Natural killer cell (primary cell): ENCODE measurements at places on chromosomes 4 and X.

DNA sequence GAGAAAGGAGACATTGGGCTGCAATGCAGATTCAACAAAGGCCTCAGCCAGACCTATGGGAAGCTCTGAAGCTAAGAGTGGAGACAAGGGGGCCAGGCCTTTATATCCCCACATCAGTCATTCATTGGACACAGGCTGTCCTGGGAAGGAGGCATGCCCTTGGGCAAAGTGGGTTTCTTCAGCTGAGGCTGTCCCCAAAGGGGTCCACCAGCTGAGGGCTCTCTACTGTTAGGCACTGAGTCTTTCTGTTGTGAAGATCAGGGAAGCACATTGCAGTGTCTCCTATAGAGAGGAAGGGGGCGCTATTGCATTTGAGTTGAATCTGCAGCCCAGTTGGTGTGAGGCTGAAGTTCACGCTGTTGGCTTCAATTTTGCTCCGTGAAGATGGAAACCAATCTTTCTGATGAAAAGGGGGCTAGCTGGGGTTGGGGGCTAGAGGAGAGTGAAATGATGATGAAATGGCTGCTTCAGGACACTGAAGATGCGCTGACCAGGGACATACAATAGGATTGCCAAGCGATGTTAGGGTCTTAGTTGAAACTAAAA lies 48.0 kb downstream of the SLC25A5 start:
- peak; percentile 78 for DNase-seq

- no peak for DNase-seq
Observed at GRCh38 chr4:151324124-151324751, 1.2 kb downstream of the SH3D19 start.

DNA sequence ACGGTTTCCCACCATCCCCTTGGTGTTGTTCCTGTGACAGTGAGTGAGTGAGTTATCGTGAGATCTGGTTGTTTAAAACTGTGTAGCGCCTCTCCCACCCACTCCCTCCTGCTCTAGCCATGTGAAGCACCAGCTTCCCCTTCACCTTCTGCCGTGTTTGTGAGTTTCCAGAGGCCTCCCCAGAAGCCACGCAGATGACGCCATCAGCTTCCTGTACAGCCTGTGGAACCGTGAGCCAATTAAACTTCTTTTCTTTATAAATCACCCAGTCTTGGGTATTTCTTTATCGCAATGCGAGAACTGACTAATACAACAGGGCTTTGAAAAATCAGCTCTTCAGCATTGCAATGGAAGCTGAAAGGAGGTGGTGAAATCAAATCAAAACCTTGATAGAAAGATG lies 50.0 kb downstream of the FGFBP1 start:
- no peak for DNase-seq

DNA sequence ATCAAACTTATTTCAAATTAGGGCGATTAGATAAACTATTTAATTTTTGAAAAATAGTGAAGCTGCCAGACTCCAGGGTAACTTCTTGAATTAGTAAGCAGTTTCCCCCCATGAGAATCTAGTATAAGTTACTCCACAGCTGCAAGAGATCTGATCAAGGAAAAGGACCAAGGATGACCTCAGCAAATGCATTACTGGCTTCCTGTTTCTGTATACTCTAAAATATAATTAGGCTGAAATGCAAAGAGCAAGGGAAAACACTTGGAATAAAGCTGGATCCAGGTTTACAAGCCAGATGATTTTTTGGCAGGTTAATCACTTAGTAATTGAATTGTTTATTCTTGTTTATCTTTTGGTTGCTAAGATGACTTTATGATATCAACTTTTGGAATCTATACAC lies 13.4 kb upstream of the P2RY10 start:
- DNase-seq = no peak

- DNase-seq = no peak
Observed at GRCh38 chrX:1700757-1701156, 85.9 kb downstream of the ASMT start.

DNA sequence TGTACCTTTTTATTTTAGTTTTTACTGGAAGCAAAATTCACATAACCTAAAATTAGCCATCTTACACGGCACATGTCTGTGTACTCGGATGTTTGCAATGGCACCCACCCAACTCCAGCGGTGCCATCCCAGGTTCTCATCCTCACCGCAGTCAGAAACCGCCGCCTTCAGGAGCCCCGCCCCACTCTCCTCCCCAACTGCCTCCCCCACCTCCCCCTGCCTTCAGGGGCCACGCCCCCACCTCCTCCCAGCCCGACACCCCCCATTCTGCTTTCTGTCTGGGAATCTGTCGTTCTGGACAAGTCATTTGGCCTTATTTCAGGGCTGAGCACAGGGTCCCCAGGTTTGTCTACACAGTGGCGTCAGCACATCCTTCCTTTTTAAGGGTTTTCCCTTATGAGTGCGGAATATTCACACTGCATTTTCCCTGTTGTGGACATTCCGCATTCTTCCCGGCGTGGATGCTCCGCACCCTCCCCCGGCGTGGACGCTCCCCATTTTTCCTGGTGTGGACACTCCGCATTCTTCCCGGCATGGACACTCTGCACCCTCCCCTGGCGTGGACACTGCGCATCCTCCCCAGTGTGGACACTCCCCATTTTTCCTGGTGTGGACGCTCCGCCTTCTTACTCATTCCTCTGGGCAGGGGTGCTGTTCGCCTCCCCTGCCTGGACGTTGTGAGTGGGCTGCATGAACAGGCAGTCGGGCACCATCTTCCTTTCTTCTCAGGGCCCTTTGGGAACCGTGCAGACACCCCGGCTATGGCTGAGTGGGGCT lies 135.4 kb upstream of the NKX1-1 start:
- no peak for DNase-seq

- DNase-seq = no peak
Observed at GRCh38 chr4:80787306-80787705, 243.2 kb upstream of the BMP3 start.

- DNase-seq = no peak
Observed at GRCh38 chrX:111483135-111483534, 28.3 kb upstream of the SERTM2 start.

GRCh38 chr4:72846280-72847111 lies 223.0 kb downstream of the COX18 start:
- DNase-seq = no peak

GRCh38 chr4:105923497-105924238 lies 28.4 kb downstream of the NPNT start:
- no peak for DNase-seq

GRCh38 chrX:103847174-103847870 lies 15.3 kb upstream of the RAB9B start:
- no peak for DNase-seq

- no peak for DNase-seq
Observed at GRCh38 chr4:48184882-48185281, 50.8 kb upstream of the TXK start.

DNA sequence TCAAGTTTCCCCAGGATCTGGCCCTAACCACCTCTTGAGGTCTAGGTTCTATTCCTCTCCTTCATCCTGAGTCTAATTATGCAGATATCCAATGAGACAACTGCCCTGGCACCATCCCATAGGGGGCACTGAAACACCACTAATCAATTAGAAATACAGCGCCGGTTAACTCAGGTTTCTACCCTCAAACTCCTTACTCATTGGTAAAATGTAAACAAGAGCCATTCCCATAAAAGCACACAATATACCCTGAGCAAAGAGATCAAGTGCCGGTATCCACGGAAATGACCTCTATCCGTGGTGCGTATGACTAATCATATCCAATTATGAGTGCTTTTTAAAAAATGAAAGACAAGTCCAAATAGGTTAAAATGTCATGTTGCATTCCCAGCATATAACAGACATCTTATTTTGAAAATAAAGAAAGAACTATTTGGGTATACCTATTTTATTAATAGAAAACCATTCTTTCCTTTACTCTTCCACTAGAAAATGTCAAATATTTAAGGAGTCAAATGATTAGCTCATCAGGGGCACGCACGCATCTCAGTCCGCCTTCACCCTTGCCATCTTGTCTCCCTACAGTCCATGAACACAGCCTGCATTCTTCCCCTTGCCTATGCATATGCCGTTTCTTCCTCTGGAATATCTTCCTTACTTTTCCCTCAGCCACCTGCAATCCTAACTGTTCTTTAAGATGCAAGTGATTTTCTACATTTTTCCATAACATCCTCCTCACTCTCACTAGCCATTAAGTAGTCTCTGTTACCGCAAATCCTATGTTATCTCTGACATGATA lies 141.1 kb downstream of the MAML3 start:
- peak; percentile 81 for DNase-seq

DNA sequence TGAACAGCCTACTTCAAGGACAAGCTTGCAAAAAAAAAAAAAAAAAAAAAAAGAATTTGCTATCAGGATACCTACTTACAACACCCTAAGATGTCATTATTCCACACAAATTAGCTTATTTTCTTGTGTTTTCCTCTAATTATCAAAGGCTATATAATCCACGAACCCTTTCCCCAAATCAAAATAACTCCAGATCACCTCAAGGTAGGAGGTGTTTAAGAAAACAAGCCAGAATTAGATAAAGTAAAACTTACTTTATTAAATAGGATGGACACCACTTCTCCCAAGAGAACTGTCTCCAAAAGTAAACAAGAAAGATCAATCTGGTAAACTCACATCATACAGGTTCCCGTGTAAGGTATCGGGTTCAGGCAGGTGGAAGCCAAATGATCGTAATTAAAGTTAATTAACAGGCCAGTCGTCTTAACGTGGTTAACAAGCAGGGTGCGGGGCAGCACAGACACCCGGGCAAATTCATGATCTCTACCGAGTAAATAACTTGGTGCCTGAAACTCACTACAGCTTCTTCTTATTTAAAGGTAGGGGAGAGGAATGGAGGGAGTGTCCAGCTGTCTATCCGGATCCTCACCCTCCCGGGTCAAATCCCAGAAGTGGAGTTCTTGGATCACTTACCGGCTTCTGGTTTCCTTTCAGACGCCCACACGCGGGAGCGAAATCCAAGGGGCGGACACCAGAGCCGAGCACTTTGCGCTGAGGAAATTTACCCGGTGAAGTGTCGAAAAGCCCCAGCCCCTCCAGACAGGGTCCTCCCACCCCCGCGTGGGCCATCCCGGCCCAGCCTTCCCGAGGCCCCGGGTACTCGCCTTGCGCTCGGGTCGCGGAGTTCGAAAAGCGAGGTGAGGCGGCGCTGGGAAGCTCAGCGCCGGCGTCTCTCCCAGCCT lies 708 bp downstream of the ARAP2 start:
- DNase-seq = peak; percentile 47

- no peak for DNase-seq
Observed at GRCh38 chr4:89247951-89248350, 59.6 kb downstream of the GPRIN3 start.

DNA sequence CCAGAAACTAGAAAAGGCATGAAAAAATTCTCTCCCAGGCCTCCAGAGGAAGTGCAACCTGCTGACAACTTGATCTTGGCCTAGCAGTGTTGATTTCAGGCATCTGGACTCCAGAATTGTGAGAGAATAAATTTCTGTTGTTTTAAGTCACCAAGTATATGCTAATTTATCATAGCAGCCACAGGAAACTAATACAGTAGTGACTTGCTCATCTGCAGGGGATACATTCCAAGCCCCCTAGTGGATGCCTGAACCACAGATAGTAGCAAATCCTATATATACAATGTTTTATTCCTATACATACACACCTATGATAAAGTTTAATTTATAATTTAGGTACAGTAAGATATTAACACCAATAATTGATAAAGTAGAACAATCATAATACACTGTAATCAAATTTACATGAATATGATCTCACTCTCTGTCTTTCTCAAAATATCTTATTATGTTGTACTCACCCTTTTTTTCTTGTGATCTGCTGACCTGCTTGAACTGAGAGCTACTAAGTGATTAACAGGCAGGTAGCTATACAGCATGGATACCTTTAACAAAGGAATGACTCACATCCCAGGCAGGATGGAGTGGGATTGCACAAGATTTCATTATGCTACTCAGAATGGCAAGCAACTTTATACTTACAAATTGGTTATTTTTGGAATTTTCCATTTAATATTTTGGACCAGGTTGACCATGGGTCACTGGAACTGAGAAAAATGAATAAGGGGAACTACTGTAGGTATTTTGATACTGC lies 501.1 kb downstream of the KCNIP4 start:
- no peak for DNase-seq

- no peak for DNase-seq
Observed at GRCh38 chr4:26248647-26249046, 72.2 kb upstream of the RBPJ start.

GRCh38 chr4:120540625-120541024 lies 381.9 kb downstream of the PRDM5 start:
- DNase-seq = no peak

DNA sequence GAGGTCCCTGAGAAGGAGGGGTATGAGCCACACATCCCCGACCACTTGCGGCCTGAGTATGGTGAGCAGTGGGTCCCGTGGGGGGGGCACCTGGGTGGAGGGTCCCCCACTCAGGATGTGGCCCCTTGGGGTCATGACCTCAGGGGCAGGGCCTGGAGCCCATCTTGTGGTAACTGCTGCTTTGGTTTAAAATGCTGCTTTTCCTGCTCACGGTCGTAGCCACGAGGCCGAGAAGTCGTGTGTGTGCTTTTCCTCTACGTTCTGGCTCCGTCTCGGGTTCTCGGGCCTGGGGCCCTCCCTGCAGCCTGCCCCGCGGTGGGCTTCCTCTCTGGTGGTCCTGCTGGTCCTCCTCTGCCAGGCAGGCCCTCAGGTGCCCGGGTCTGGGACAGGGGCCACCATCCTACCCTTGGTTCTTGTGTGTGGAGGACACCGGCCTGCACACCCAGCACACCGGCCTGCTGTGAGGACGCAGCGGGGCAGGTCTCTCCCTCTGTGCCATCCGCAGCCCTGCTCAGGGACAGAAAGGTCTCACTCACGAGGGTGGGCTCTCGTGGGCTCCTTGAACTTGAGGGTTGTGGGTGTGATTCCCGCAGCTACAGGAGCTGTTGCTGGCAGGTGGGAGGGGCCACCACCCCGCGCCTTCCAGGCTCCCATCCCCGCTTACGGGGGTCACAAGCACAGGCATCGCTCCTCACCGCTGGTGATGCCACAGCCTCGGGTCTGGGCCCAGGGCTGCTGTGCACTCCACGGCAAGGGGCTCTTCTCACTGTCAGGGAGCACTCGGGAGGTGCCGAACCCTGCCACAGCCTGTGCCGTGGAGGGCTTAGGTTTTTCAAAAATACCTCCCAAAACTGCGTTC lies 19.6 kb downstream of the UVSSA start:
- no peak for DNase-seq

GRCh38 chr4:117455088-117455487 lies 369.7 kb upstream of the TRAM1L1 start:
- DNase-seq = no peak

GRCh38 chrX:147917700-147918695 lies 6.3 kb downstream of the FMR1 start:
- DNase-seq = no peak

- no peak for DNase-seq
Observed at GRCh38 chr4:43763029-43763610, 685.5 kb downstream of the KCTD8 start.

GRCh38 chr4:67273666-67274065 lies 271.6 kb downstream of the CENPC start:
- DNase-seq = no peak

GRCh38 chr4:38311495-38312126 lies 351.4 kb downstream of the PTTG2 start:
- no peak for DNase-seq

- DNase-seq = no peak
Observed at GRCh38 chrX:10725071-10725470, 104.7 kb upstream of the MID1 start.

- no peak for DNase-seq
Observed at GRCh38 chr4:16213121-16213520, 13.2 kb downstream of the TAPT1 start.

- no peak for DNase-seq
Observed at GRCh38 chr4:176545872-176546271, 226.1 kb downstream of the SPCS3 start.

GRCh38 chr4:99991741-99992140 lies 41.7 kb upstream of the H2AZ1 start:
- DNase-seq = no peak

- no peak for DNase-seq
Observed at GRCh38 chrX:137567682-137568232, 1.8 kb downstream of the ZIC3 start.
